ENCODE measurements at places on chromosomes 2 and 18. TPM values are rescaled to one million over a fixed set of nuclear protein-coding genes. Genes with fewer than 3 reads are reported as not detected.

Gene FAP
- 12.7 TPM for polyA plus RNA-seq

Gene RHBDD1
- polyA plus RNA-seq = 27.7 TPM

Gene EIPR1
- polyA plus RNA-seq = 22.8 TPM

Gene UGT1A10
- not detected for polyA plus RNA-seq

Gene BCL2L11
- polyA plus RNA-seq = 15.4 TPM

Gene PPM1B
- polyA plus RNA-seq = 56.8 TPM

Gene CHCHD5
- 29.3 TPM for polyA plus RNA-seq

Gene HOXD8
- 217 TPM for polyA plus RNA-seq

Gene CELF4
- 4.9 TPM for polyA plus RNA-seq

Gene LRATD1
- polyA plus RNA-seq = 20.3 TPM

Gene SETBP1
- polyA plus RNA-seq = 28.3 TPM

Gene IFIH1
- polyA plus RNA-seq = 5.9 TPM

Gene TSGA10
- 18.7 TPM for polyA plus RNA-seq

Gene TUBB8B
- polyA plus RNA-seq = 0.85 TPM

Gene CYTIP
- 1.7 TPM for polyA plus RNA-seq

Gene VWC2L
- 0.08 TPM for polyA plus RNA-seq

DNA sequence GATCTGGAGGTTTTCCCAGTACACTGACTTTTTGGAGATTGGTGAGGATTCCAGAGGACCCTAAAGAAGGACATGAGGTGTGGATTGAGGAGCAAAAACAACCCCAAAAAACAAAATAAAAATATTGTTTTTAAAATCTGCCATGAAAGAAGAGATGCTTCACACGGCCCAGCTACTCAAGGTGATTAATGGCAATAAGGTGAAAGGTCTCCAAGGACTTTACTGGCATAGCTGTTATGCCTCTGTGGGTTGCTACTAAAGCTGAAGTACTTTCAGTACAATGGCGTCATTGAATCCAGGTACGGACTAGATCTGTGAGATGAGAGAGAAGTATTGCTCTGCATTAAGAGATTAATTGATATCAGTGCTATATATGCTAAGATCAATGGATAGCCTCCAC lies 606.4 kb downstream of the TDRD15 start:
- DNase-seq = no peak

DNA sequence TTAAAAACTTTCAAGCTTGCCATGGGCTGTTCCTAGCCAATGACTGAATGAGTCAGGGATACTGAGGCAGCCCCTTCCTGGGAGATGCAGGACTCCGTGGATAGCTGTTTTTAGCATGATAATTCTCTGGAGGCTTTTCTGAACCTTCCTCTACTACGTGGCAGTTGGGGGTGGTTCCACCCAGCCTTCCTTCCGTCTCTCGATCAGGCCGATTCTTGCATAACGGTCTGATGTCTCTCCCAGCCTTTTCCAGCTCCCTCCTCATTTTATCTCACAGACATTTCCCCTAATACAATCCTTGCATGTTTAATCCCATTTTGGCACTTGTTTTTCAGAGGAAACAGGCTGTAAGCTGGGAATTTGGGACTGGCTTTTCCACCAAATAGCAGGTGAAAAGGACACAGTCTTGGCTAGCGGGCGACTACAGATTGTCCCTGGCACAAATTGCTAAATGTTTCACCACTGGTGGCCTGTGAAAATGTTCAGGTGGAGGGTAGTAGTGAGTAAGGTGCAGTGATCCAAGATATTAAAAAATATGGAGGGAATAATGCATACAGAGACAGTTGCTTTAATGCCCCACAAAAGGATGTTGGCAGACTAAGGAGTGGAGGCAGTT lies 21.0 kb upstream of the CTLA4 start:
- DNase-seq = no peak

DNA sequence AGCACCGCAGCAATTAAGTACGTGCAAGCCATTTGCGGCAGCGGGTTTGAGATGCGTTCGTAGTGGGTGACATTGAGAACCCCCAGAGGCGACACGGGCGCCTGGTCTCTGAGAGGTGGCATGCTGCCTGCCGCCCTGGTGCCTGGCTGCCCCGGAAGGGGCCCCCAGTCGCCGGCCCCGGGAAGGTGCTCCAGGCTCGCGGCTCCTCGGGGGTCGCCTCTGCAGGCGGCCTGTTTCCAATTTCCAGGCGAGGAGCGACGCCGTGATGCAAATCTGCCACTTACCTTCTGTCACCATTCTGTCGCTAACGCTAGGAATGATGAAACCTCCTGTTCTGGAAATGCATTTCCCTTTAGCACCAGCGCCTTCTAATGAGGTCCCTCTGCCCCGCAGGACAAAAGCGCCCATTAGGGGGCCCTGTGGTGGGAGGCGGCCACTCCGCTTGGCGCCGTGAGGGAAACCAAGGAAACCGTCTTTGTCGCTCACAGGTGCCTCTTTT lies 13.0 kb downstream of the KIF5C start:
- no peak for DNase-seq

DNA sequence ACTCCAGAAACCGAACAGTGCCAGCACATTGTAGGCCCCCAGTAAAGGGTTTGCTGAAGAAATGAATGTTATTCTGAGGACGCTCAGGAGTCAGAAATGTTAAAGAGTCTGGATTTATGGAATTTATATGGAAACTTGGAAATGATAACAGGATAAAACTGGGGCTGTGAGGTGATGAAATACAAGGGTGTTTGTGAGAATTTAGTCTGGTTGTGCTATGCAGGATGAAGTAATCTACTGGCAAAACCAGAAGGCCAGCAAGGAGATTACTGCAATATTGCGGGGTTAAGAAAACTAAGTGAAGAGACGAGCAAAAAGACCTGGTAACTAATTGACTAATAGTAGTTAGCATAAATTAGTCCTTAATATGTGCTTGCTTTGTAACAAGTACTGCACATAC lies 467.8 kb downstream of the ZEB2 start:
- no peak for DNase-seq

GRCh38 chr2:9124231-9124741 lies 82.3 kb upstream of the ASAP2 start:
- DNase-seq = no peak

GRCh38 chr2:158936978-158937377 lies 31.5 kb upstream of the TANC1 start:
- DNase-seq = no peak

GRCh38 chr2:118686346-118686745 lies 161.1 kb downstream of the EN1 start:
- no peak for DNase-seq

- DNase-seq = no peak
Observed at GRCh38 chr2:16664052-16664731, 1.4 kb downstream of the CYRIA start.

GRCh38 chr2:176163672-176164056 lies 6.6 kb downstream of the HOXD3 start:
- no peak for DNase-seq

GRCh38 chr2:226661789-226662545 lies 137.7 kb downstream of the IRS1 start:
- no peak for DNase-seq

- DNase-seq = no peak
Observed at GRCh38 chr18:27762054-27762453, 414.9 kb downstream of the CDH2 start.

GRCh38 chr2:169018390-169018789 lies 12.7 kb downstream of the ABCB11 start:
- no peak for DNase-seq

GRCh38 chr2:240786355-240786841 lies 33.6 kb downstream of the KIF1A start:
- no peak for DNase-seq

DNA sequence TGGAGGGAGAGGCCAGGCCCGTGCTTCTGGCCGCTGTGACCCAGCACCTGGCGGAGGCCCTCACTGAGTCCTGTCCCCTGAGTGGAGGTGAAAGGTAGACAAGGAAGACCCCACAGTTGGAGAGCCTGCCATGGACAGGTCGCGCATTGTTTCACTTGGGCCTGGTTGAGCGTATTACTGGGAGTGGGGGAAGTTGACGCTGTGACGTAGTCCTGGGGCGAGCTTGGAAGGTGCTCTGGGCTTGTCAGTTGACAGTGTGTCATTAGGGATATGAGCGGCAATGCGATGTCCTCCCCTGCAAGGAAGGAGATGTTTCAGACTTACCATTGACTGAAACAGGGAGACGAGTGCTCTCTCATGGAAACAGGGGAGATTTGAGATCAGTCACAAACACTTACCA lies 127.1 kb downstream of the SH3RF3 start:
- DNase-seq = no peak

DNA sequence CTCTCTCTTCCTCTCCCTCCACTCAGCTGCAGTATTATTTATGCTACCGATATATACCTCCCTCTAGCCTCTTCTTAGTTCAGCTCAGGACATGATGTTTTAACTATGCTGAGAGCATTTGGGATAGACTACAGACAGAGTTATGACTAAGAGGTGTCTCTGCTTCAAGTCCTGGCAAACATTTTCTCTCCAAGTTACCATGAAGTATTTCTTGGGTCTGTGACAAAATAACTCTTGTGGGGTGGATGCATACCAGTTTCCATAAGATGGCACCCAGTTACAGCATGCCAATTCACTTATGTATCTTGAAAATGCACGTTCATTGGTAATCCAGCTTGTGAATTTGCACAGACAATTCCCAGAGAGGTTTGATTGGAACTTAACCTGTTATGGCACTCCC lies 737.6 kb downstream of the SLC4A3 start:
- no peak for DNase-seq

DNA sequence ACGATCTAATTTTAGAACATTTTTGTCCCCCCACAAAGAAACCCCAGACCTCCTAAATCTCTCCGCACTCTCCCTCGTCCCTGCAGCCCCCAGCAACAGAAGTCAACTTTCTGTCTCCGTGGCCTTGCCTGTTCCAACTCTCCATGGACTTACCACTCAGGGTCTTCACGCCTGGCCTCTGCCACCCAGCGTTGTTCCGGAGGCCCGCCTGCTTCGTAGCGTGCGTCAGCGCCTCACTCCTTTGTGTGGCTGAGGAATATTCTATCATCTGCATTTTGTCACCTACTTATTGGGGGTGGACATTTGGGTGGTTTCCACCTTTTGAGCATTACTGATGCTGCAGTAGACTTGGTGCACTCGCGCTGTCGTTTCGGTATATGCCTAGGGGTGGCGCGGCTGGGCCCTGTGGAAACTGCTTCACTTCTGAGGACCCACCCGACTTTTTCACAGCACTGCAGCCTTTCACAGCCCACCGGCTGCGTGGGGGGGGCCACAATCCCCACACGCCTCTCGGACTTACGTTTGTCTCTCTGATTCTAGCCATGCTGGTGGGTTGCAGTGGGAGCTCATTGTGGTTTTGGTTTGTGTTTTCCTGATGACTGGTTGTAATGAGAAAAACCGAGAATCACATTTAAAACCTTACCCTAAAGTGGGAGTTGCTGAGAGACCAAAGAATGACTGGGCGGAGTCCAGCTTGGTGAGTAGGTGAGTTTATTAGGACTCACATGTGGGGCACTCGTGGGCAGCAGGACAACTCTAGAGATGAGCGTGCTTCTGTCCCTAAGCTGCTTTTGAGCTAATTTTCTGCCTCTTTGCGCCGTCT lies 1.4 kb upstream of the HSBP1L1 start:
- DNase-seq = no peak

DNA sequence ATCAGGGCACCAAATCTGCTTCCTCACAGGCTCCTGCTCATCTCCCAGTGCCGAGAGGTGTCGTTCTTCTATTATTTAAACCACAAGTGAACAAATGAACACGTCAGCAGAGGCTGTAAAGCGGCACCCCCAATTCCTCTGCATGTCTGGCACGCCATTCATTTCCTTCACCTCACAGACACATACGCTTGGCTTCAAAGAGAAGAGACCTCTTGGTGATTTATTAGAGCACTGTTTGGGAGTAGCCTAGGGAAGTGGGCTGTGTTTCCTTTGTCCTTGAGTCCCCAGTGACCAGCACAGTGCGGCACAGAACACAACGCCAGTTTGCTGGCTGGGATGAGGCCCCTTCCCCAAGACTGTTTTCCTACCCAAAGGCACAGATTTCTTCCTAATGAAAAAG lies 184.3 kb upstream of the REV1 start:
- no peak for DNase-seq

- DNase-seq = no peak
Observed at GRCh38 chr2:167134381-167135072, 246.2 kb downstream of the XIRP2 start.

- no peak for DNase-seq
Observed at GRCh38 chr2:164746713-164747112, 94.9 kb downstream of the COBLL1 start.

GRCh38 chr2:154638783-154639182 lies 59.7 kb upstream of the KCNJ3 start:
- DNase-seq = no peak
